Hematopoietic multipotent progenitor cell treated with erythropoietin and hydrocortisone succinate and interleukin-3 and kit ligand, for 4 days (in vitro differentiated cells): ENCODE measurements at places on chromosomes 3 and 15.

DNA sequence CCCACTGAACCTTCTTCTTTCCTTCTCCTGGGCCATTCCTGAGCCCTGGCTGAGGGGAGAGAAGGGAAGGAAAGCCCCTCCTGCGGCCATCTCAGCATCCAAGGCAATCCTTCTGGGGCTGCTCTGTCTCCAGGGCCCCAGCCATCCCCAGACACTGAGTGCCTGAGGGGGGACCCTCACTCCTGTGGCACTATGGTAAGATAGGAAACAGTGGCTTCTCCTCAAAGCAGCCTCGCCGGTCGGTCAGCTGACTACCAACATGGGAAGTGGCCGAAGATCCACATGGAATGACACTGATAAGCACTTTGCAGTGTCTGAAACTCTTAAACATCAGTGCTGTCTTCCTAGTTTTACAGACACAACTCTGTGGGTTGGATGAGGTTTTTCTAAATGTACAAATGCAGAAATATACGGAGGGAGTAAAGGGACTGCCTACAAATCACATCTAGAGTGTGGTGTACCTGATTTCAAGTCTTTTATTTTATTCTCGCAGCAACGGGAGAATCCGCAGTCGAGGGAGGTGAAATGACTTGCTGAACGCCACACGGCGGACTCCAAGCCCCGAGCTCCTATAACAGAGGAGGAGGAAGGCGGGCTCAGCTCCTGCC, 973 bp upstream of the ITPKA start:
- DNase-seq = no peak

DNA sequence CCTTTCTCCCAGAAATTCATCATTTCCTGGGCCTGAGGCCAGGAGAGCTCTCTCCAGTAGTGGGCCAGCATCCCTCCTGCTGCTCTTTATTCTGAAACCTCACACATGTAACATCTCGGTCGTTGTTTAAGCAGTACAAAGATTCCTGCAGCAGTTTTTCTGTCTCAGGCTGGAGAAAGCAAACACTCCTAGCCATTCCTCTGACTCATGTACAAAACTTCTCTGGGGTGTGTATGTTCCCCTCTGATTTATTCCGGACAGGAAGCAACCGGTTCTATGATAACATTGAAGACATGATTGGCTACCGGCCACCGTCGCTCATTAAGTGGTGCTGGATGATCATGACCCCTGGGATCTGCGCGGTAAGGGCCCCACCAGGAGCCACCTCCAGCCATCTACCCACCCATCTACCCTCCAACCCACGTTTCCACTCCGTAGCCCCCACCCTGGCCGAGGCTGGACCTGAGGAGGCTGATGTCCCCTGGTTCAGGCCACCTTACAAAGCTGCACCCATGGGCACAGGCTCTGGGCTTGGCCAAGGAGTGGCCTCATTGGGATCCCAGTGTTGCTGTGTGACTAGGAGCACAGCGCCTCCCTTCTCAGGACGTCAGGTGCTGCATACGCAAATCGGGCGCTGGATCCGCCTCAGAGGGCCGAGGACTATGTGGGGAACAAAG, 58.6 kb upstream of the SLC6A1 start:
- DNase-seq = no peak

- DNase-seq = peak; percentile 33
Observed at GRCh38 chr3:186788482-186789370, 5.3 kb downstream of the EIF4A2 start.

DNA sequence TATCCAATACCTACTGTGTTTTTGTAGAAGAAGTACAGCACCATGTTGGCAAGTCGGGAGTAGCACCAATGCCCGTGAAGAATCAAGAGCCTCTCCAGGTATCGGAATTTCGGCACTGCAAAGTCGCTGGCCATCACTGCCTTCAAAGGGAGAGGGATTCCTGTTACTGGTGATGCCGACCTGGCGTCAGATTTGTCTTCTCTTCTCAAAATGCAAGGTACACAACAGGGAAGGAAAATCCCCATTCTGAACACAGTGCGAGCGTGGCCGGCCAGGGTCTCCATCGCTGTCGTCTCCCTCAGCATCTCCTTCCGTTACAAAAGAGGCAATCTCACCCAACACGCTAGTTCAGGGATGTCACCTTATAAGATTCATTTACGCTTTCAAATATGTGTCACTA, 175.4 kb downstream of the ATP10A start:
- DNase-seq = no peak

GRCh38 chr3:126128504-126129397, 44.8 kb upstream of the SLC41A3 start:
- no peak for DNase-seq

DNA sequence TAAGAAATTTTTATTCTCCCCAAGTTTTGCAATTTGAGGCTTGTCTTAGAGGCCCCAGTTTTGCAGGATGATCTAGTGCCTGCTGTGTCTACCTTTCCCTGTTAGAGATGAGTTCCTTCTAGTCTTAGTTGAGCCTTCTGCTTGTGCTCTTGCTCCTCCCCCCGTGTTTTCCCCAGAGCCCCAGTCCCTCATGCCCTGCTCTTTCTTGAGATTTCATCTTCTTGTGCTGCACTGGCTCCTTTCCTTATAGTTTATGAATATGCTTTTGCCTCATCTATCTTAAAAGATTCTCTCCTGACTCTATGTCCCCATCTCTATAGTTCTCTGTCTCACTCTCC, 4.7 kb downstream of the GAP43 start:
- no peak for DNase-seq

DNA sequence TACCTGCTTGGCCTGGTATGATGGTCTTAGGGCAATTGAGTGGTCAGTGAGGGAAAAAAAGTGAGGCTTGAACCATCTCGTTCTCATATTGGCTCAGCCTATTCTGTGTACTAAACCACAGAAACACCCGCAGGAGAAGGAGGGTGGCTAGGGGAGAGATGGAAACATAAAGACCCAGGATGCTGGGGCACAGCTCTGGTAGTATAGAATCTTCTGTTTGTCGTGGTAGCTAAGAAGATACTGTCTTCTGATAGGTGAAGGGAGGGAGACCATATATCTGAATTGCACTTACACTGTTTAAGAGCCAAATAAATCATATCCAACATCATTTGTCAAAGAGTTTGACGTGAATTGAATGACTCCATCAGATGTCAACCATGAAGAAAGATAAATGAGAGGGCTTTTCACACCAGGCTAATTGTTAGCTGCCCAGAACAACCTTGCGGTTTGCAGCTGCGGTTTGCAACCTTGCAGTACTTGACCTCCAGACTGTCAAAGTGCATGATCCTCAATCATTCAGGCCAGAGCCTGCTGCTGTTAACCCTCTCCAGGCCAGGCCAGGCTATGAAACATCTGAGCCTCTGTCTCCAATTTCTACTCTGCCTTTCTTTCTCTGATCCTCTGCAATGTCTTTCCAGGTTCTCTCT, 40.9 kb upstream of the PIK3R4 start:
- DNase-seq = no peak

DNA sequence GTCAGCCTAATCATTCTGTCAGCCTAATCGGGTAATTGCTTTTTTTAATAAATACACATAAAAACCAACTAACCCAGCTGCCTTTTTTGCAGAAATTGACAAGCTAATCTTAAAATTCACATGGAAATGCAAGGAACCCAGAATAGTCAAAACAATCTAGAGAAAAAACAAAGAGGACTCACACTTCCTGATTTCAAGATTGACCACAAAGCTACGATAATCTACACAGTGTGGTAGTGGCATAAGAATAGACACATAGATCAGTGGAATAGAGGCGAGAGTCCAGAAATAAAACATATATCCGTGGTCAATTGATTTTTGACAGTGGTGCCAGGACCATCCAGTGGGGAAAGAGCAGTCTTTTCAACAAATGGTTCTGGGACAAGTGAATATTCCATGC, 2.4 kb upstream of the C3orf20 start:
- peak; percentile 38 for DNase-seq

DNA sequence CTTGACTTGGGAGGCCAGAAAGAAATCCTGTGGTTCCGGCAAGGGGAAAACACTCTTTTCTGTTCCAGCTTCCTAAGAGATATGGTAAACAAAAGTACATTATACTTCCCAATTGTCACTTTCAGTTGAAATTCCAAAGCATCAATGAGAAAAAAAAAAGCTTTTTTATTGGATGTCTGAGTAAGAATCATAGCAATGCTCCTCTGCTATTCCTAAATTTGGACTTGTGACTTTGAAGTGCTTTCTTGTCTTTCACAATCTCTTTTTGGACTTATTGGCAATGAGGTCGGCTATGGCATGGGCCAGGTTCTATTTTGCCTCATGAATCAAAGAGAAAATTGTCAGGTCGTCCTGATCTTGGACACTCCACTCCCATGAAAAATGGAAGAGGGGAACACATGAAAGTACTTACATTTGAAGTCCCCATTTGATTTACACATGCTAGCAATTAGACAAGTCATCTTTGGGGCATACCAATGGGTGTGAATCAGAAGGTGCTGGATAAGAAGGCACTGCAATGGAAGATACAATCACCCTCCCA, 170.5 kb downstream of the GREM1 start:
- DNase-seq = no peak

DNA sequence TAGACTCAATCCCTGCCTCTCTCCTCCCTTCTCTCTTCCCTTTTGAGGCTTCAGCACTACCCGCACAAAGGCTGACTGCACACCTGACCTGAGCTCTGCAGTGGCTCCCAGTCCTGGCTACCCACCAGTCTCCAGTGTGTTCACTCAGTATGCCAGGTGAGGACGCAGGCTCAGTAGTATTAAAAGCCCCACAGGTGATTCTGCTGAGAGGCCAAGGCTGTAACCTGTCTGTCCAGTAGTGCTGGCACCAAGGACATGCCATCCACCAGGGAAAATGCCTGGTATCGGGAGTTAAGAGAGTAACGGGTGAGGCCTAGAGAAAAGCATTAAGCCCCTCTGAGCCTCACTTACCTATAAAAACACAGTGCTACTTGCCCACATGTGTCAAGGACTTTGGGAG, 20.9 kb downstream of the FYCO1 start:
- DNase-seq = no peak

GRCh38 chr15:37135225-37135624, 34.9 kb upstream of the MEIS2 start:
- DNase-seq = peak; percentile 45

GRCh38 chr3:30314757-30315325, 291.6 kb upstream of the TGFBR2 start:
- peak; percentile 71 for DNase-seq

DNA sequence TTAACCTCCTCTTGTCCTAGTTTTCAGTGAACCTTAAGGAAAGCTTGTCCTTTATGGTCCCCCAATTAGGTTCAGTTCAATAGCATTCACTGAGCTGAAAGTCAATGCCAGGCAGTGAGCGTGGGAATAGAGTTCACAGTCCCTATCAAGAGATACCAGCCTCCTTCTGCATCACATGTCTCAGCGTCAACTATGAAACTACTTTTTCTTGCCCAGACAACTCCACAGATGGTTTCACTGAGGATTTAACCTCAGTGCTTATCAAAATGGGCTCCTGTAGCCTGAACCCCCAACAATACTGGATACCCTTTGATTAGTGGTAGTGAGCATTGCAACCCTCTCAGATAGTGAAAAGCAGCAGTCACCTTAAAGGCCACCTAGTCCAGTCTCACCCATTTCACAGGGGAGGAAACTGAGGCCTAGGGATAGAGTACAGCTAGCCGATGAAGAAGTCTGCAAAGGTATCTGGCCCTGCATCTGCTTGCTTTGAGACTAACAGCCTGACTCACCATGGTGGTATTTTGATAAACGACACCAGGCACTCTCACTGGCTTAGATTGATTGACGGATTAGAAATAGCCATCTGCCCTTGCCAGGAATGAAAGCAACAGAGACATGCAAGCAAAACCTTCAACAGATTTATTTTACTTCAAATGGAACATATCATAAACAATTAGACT, 1.6 kb upstream of the UBA3 start:
- DNase-seq = peak; percentile 79

GRCh38 chr3:33729993-33730392, 11.9 kb upstream of the CLASP2 start:
- DNase-seq = no peak

- DNase-seq = no peak
Observed at GRCh38 chr3:46660543-46661523, 32.6 kb downstream of the ALS2CL start.

DNA sequence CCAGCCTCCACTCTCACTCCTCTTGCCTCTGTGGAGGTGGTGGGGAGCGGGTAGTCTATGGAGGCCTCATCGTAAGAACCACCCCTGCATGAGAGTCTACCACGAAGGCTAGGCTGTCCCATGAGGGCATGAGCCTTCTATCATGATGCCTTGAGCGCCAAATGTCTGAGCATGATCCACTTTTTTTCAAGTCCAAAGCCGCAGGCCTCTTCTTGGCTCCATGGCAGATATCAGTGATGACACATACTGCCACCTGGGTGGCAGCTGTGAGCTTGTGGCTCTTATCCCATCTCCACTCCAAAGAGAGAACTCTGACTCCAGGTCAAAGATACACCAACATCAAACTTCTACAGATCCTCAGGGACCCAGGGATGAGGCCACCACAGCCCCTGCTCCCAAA, 13.5 kb downstream of the POC1A start:
- DNase-seq = no peak

- DNase-seq = peak; percentile 10
Observed at GRCh38 chr15:92377083-92377789, 16.4 kb upstream of the ST8SIA2 start.

DNA sequence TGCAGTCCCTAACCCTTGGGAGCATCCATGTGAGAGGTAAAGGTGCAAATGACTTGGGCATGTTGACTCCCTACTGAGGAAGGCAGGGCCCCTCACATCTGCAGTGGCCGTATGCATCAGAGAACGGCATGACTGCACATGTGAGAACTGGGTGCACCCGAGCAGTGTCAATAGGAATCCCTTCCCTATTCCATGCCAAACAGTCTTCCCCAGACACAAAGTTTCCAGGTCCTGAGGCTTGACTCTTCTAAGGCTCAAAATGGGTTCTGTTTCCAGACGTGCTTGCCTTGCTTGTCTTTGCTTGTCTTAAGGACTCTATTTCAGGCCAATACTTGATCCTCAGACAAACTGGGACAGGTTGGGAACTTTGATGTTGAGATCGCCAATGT, 20.5 kb upstream of the ANPEP start:
- DNase-seq = no peak

GRCh38 chr15:72994534-72995177, 57.6 kb upstream of the NEO1 start:
- no peak for DNase-seq

- peak; percentile 63 for DNase-seq
Observed at GRCh38 chr3:150830094-150830681, 67.2 kb upstream of the SIAH2 start.
